Activated CD4-positive, alpha-beta memory T cell treated with anti-CD3 and anti-CD28 coated beads, Interleukin-2, amount 10 ng/mL, durations not matched to agents 7 days and 5 days (primary cell): ENCODE measurements at places on chromosomes 3 and 15. TPM values are rescaled to one million over a fixed set of nuclear protein-coding genes. Genes with fewer than 3 reads are reported as not detected.

DNA sequence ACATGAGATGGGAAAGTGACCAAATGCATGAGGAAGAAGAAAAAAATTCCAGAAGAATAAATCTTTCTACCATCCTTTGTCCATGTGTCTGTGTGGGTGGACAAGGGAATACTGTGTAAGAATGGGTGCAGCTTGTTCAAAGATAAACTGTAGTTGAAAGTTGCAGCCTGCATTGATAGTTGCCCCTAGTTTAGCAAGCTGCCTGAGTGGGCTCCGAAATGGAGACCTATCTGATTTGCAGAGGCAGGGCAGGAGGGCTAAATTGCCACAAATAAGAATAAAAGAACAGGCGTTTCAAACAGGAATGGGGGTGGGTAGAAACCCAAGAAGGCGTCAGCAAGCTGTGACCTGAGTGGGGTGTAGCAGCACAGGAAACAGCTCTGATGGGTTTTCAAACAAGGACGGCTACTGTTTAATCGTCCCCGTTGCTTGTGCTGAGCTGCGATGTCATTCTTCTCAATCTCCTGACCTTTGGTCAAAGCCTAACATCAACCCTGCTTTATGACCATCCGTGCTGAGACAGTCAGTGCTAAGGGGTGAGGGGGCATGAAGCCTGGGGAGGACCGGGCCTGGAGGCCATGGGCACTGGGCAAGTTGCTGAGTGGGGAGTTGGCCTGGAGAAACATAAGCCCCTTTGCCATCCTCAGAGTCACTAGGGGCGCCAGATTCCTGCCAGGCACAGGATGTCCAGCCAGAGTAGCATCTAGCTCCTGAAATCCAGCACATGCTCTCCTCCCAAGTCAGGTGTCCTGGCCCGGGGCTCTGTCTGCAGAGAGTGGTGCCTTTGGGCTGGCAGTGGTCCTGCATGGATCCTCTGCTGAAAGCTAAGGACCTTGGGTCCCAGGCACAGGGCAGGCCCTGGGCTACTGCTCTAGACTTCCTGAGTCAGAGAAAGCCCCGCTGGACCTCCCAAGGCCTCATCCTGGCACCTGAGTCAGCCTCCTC, 19.2 kb upstream of the C15orf39 start:
- no peak overlapping the region for H3K27ac ChIP-seq
- H3K36me3 ChIP-seq, result no peaks in the 10 kb centered on the region
- DNase-seq, result no peak
- peaks cover 14% of the 10 kb centered on the region for H3K4me1 ChIP-seq

MGLL gene
- total RNA-seq, result 1.7 TPM

DNA sequence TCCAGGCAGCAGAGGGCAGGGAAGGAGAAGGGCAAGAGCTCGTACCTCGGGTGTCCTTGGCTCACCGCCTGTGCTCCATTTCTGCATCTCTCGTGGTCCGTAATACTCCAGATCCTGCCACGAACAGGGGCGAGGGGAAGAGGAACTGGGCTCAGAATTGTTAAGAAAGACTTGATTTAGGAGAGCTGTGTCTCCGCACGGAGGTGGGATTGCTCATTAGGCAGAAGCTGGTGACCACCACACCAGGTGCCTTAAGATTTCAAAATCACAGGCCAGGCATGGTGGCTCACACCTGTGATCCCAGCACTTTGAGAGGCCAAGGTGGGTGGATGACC, 37.2 kb upstream of the BDH1 start:
- H3K27me3 ChIP-seq, result peaks cover 3% of the 10 kb centered on the region
- H3K27ac ChIP-seq, result peak overlapping the region; percentile 71
- H3K4me3 ChIP-seq, result no peak overlapping the region

DNA sequence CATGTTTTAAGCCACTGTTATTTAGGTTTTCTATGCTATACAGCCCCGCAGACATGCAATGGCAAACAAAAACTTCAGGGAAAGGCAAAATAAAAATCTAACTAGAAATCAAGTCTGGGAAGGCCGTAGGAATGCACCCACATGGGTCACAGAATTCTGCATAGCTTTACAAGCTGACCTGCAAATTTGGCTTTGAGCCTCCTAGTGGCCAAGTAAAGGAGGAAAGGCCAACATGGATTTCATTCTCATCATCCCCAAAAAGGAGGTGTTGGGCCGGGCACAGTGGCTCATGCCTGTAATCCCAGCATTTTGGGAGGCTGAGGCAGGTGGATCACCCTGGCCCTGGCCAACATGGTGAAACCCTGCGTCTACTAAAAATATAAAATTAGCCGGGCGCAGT, 124.3 kb downstream of the FBLN2 start:
- no peak for DNase-seq
- no peaks in the 10 kb centered on the region for H3K4me1 ChIP-seq
- H3K27ac ChIP-seq, result no peak overlapping the region
- H3K4me3 ChIP-seq, result no peak overlapping the region

GRCh38 chr3:151305775-151306151, 10.9 kb downstream of the GPR87 start:
- no peak overlapping the region for H3K27ac ChIP-seq
- DNase-seq, result no peak
- peaks cover 60% of the 10 kb centered on the region for H3K4me1 ChIP-seq
- H3K27me3 ChIP-seq, result peaks cover 5% of the 10 kb centered on the region
- no peak overlapping the region for H3K4me3 ChIP-seq

GRCh38 chr3:160852856-160853255, 96.8 kb downstream of the PPM1L start:
- no peak overlapping the region for H3K4me3 ChIP-seq
- H3K4me1 ChIP-seq, result no peaks in the 10 kb centered on the region
- H3K27ac ChIP-seq, result no peak overlapping the region
- DNase-seq, result no peak
- no peaks in the 10 kb centered on the region for H3K27me3 ChIP-seq

DNA sequence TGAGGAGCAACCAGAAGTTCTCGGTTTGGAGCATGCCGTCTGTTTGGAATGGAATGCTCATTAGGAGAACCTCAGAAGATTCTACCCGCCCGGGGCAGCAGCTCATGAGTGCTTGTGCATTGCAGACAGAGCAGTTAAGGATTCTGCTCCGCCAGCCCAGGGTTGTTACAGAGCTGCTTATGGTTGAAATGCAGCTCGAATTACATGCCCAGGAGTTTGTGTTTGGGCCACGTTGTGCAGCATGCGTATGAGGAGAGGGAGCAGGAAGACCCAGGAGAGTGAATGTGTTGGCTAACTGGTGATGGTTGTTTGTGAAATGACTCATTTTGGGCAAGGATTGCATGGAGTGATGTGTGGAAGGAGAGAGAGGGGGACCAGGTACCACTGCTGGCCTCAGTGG, 9.0 kb downstream of the FGD5 start:
- no peak overlapping the region for H3K4me3 ChIP-seq
- H3K27ac ChIP-seq, result no peak overlapping the region
- no peaks in the 10 kb centered on the region for H3K36me3 ChIP-seq
- DNase-seq, result no peak
- peaks cover 56% of the 10 kb centered on the region for H3K27me3 ChIP-seq

DNA sequence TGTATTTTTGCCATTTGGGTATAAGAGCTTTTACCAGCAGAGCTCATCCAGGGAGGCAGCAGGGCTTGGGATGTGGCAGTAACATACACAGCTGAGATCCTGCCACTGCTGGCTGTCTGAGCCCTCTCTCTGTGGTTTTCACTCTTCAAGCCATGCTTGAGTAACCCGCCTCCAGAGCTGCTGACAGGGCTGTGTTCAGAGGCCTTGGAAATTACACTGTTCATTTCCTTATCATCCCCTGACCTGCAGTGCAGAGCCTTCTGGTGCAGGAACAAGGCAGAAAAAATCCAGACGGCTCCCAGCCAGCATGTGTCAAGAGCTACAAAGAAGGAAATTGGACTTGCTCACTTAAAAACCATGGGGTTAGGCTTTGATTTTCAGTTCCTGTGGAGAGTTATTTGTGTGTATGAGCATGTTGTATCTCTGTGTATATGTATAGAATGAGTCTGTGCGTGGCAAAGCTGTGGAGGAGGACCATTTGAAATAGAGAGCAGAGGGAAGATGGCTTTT, 47.0 kb downstream of the ZNF609 start:
- H3K27ac ChIP-seq, result peak overlapping the region; percentile 46
- H3K27me3 ChIP-seq, result no peaks in the 10 kb centered on the region
- peak; percentile 33 for DNase-seq
- peaks cover 18% of the 10 kb centered on the region for H3K36me3 ChIP-seq

DNA sequence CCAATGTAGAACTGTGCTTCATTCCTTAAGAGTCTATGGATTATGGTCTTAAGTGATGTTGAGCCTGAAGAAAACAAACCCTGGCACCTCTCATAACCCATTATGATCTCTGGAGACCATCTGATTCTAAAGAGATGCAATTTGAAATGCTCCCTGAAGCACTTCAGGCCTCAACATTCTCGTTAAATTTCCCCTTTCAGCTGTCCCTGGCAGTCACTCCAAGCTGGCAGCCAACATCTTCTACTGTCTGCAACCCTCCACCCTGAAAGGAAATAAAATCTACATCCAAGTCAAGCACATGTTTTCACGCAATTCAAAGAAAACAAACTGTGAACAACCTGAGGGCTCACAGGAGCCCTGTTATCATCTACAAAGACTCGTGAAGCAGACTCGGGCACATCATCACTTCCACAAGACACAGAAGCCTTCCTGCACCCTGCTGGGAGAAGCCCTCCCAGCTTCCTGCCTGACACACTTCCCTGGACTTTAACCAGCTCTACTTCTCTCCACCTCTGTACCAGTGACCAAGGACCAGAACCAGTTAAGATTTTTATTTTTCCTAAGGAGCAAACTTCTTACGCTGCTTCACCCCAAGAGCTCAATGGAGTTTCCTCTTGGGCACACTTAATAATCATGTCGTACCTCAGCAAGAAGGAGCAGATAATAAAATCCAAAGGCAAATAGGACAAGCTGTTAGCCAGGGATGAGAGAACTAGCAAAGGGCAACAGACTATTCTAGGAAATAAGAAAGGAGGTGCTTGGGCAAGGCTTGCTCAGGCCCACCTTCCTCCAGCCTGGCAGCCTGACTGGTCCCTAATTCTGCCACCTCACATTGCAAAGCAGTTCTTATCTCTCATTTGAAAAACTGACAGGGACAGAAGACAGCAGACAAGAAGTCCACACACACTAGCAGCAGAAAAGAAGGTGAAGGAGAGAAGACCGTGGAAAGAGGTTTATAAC, 67.1 kb downstream of the MAGI1 start:
- H3K36me3 ChIP-seq, result no peaks in the 10 kb centered on the region
- H3K4me3 ChIP-seq, result no peak overlapping the region
- peaks cover 3% of the 10 kb centered on the region for H3K27me3 ChIP-seq
- H3K27ac ChIP-seq, result no peak overlapping the region

CTXND1 gene
- not detected for total RNA-seq

DZIP1L gene
- total RNA-seq, result not detected

- no peak overlapping the region for H3K27ac ChIP-seq
- no peaks in the 10 kb centered on the region for H3K27me3 ChIP-seq
- H3K4me3 ChIP-seq, result no peak overlapping the region
These were observed 302.8 kb downstream of the NLGN1 start for GRCh38 chr3:173700336-173700735.

GRCh38 chr3:40615110-40615915, 90.6 kb downstream of the ZNF621 start:
- no peak for DNase-seq
- peaks cover 56% of the 10 kb centered on the region for H3K27me3 ChIP-seq
- peaks cover 2% of the 10 kb centered on the region for H3K4me1 ChIP-seq

GRCh38 chr3:104323226-104323625, 1043.5 kb upstream of the ALCAM start:
- H3K36me3 ChIP-seq, result no peaks in the 10 kb centered on the region
- no peaks in the 10 kb centered on the region for H3K27me3 ChIP-seq
- no peak overlapping the region for H3K27ac ChIP-seq
- H3K4me1 ChIP-seq, result no peaks in the 10 kb centered on the region
- no peak overlapping the region for H3K4me3 ChIP-seq
- no peak for DNase-seq

DIPK2A gene
- total RNA-seq, result 20.6 TPM

- no peak overlapping the region for H3K27ac ChIP-seq
- no peaks in the 10 kb centered on the region for H3K27me3 ChIP-seq
- no peak overlapping the region for H3K4me3 ChIP-seq
- no peak for DNase-seq
- H3K4me1 ChIP-seq, result peaks cover 14% of the 10 kb centered on the region
These were observed 3.2 kb downstream of the TNNC1 start for GRCh38 chr3:52450489-52451236.

- no peaks in the 10 kb centered on the region for H3K36me3 ChIP-seq
- H3K4me3 ChIP-seq, result no peak overlapping the region
- no peak for DNase-seq
- H3K27me3 ChIP-seq, result peaks cover 1% of the 10 kb centered on the region
- H3K4me1 ChIP-seq, result peaks cover 3% of the 10 kb centered on the region
These were observed 65.4 kb downstream of the BOC start for GRCh38 chr3:113276751-113277080.

DNA sequence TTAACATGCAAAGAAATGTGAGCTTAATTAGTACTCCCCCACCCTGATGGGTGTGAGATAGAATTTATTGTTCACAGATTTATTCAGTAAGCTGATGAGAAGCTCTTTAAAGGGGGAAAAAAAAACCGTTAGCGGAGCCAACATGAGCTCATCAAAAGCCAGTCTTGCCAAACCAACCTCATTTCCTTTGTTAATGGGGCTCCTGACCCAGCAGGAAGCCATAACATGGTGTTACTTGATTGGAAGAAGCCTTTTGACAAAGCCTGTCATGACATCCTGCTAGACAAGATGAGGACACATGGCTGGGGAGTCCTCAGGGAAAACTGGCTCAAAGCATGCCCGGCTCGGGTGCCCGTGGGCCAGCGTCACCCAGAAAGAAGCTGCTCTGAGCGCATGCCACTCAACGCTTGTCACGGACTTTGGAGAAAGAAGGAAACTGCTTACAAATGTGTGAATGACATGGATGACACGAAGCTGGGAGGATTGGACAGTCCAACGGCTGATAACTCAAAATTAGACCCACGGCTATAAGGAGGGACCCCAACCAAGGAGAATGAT, 64.6 kb downstream of the SLCO2A1 start:
- no peak overlapping the region for H3K27ac ChIP-seq
- DNase-seq, result no peak

DNA sequence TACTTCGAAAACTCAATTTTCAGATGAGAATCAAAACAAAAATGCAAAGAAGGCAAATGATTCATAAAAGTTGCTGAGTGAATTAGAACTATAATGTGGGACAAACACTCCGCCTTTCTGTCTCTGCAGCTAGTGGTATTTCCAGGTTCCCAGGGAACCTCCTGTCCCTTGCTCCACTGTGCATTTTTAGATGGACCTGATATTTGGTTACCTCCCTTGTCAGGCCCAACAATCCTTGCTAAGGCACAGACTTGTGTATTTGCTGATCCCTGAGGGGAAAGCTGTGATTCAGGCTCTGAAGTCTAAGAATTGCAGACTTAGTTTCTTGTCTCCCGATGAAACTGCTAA, 162.7 kb downstream of the LPP start:
- peaks cover 4% of the 10 kb centered on the region for H3K4me1 ChIP-seq
- H3K27ac ChIP-seq, result no peak overlapping the region
- H3K27me3 ChIP-seq, result peaks cover 11% of the 10 kb centered on the region
- peaks cover 4% of the 10 kb centered on the region for H3K36me3 ChIP-seq

GRCh38 chr3:49720855-49721595, 1.5 kb upstream of the AMIGO3 start:
- H3K4me1 ChIP-seq, result peaks cover 53% of the 10 kb centered on the region
- no peak overlapping the region for H3K4me3 ChIP-seq
- peak overlapping the region; percentile 45 for H3K27ac ChIP-seq
- peak; percentile 15 for DNase-seq
- H3K36me3 ChIP-seq, result peaks cover 36% of the 10 kb centered on the region

GRCh38 chr3:130433306-130433705, 83.7 kb upstream of the COL6A6 start:
- DNase-seq, result no peak
- no peaks in the 10 kb centered on the region for H3K4me1 ChIP-seq
- H3K27ac ChIP-seq, result no peak overlapping the region

KBTBD13 gene
- total RNA-seq, result not detected

TGM4 gene
- total RNA-seq, result not detected

IGF2BP2 gene
- total RNA-seq, result 0.40 TPM

GRCh38 chr3:128036119-128036518, 16.1 kb upstream of the SEC61A1 start:
- no peak overlapping the region for H3K27ac ChIP-seq
- DNase-seq, result no peak
- peaks cover 15% of the 10 kb centered on the region for H3K27me3 ChIP-seq
- no peaks in the 10 kb centered on the region for H3K4me1 ChIP-seq
